CD14-positive monocyte (primary cell): ENCODE measurements at places on chromosomes 7 and 10.

- DNase-seq, result no peak
Observed at GRCh38 chr10:43166207-43166879, 28.1 kb downstream of the CSGALNACT2 start.

DNA sequence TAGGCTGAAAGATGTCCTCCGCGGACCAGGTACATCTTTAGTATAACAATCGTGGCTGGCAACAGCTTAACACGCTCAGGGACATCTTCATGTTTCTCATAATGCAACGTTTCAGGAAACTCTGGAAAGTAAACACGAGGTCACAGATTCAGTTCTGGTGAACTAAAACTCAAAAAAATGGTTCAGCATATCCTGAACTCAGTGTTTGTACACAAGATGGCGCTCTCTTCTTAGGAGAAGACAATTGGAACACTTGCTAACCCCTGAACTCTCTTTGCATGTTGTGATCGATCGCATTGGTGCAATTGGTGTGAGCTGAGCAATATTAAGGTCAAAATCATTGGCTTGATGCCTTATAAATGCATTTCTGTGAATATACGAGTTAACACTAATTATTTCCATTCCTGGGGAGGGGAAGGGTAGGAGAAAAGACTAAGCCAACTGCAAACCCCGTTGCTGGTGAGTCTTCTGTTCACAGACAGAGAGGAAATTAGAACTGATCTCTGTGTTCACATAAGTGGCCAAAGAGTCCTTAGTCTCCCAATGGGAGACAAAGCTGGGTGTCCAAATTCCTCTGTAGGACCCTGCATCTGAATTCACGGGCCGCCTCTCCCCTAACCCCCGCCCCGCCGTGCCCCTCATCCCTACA, 52.6 kb upstream of the FAM180A start:
- DNase-seq, result peak; percentile 45

GRCh38 chr7:20598459-20599309, 16.8 kb upstream of the ABCB5 start:
- peak; percentile 53 for DNase-seq

DNA sequence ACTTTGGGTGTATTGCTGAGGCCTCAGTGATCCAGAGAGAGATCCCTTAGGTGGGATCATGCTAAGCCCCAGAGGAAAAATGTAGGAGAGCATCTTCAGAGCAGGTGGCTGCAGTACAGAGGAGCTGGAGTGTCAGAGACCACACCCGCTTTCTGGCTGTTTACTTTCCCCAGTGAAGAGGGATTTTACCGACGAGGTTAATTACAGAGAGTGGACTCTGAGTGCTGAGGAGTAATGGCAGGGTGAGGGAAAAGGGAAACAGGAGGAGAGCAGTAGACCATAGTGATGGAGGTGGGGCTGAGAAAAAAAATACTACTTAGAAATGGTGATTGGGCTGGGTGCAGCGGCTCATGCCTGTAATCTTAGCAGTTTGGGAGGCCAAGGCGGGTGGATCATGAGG, 43.3 kb upstream of the HBP1 start:
- DNase-seq, result no peak

- no peak for DNase-seq
Observed at GRCh38 chr10:59360605-59361405, 1.5 kb downstream of the FAM13C start.

GRCh38 chr7:36972140-36972518, 247.8 kb upstream of the AOAH start:
- peak; percentile 81 for DNase-seq
